Motor neuron (in vitro differentiated cells): ENCODE measurements at places on chromosomes 5 and 9.

DNA sequence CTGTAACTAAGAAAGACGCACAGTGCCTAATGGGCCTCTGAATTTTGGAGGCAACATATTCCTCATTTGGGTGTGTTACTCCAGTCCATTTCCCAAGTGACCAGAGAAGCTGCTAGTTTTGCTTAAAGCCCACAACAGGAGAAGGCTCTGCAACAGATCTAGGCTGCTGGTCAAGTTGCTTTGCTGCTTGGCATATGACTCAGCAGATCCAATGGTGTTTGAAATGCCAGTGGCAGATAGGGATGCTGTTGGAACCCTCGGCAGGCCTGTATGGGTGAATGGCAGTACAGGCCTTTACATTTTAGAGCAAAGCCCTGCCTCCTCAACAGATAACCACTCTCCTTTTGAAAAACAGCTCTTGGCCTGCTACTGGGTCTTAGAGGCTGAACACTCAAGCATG is 36.2 kb upstream of the ROR2 start:
- no peak for ATAC-seq

- ATAC-seq: no peak
These were observed 275.2 kb downstream of the ADGRV1 start for GRCh38 chr5:90833753-90834152.

DNA sequence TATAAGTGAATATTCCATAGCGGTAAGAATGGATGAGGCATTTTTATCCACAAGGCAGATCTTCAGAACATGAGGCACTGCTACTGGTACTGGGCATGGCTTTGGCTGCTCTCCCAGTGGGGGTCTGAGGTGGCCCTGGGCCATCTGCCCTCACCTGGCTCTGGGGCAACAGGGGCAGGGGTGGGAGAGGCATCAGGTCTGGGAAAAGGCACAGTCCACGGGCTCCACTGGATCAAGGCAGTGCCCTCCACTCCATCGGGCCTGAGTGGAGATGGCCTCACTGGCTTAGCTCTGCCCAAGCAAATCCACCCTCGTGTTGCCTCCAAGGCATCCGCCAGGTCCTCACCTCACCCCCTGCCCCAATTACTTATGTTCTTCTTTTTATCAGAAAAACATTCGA is 10.9 kb upstream of the NKD2 start:
- ATAC-seq: no peak

- no peak for ATAC-seq
These were observed 79.9 kb downstream of the OLFM1 start for GRCh38 chr9:135167356-135167755.

DNA sequence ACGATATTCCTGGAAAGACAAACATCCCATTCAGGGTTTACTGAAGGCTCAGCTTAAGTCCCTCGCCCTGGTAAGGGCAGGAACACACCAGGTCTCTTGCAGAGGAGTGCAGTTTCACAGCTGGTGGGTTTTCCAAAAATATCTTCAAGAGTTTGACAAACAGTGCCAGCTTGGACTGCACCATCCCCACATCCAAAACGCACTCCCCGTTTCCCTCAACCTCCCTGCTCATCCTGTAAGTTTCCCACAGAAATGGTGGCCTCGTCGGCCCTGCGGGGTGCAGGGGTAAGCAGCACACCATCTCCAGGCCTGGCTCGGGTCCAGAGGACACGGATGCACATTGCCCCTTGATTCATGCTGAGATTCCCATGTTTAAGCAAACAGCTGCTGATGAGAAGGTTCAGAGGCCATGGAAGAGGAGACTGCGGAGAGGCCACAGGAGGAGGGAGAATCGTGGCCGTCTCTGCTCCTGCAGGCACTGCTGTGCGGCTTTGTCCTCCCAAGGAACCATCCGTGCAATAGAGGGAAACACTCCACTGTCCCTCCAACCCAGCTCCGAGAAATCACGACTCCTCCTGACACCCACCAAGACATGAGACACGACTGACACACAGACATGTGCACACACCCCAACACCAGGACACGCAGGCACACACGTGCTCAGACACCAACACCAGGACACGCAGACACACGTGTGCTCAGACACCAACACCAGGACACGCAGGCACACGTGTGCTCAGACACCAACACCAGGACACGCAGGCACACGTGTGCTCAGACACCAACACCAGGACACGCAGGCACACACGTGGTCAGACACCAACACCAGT is 24.0 kb upstream of the SLC12A7 start:
- ATAC-seq: no peak
